ENCODE measurements at places on chromosomes 16 and 17.
A peak's percentile ranks its signal among the peaks of the same experiment; 100 is the strongest.

DNA sequence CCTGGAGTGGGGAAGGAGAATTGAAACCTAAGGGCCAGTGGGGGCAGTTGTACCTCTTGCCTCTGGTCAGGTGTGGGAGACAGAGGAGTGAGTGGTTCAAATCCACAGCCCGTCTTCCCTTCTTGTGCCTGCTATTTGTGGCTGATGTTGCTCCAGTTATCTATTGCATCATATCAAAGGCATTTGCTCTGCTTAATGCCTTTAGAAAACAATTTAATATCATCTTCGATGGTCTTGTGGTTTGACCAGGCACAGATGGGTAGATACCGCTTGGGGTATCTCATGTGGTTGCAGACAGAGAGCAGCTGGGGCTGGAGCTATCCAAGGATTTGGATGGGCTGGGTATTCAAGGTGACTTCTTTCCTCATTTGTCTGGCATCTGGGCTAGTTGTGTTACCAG lies 376.1 kb upstream of the RBFOX1 start:
- H3K4me1 ChIP-seq: no peaks in the 10 kb centered on the region
- no peak overlapping the region for H3K4me3 ChIP-seq
- no peaks in the 10 kb centered on the region for H3K36me3 ChIP-seq
- no peak for DNase-seq
- H3K27me3 ChIP-seq: no peaks in the 10 kb centered on the region

- no peak for DNase-seq
- H3K4me3 ChIP-seq: no peak overlapping the region
- H3K36me3 ChIP-seq: peaks cover 38% of the 10 kb centered on the region
- no peaks in the 10 kb centered on the region for H3K4me1 ChIP-seq
- no peak overlapping the region for H3K27ac ChIP-seq
- H3K27me3 ChIP-seq: no peaks in the 10 kb centered on the region
These were observed 19.2 kb downstream of the VAC14 start for GRCh38 chr16:70781800-70782199.

DNA sequence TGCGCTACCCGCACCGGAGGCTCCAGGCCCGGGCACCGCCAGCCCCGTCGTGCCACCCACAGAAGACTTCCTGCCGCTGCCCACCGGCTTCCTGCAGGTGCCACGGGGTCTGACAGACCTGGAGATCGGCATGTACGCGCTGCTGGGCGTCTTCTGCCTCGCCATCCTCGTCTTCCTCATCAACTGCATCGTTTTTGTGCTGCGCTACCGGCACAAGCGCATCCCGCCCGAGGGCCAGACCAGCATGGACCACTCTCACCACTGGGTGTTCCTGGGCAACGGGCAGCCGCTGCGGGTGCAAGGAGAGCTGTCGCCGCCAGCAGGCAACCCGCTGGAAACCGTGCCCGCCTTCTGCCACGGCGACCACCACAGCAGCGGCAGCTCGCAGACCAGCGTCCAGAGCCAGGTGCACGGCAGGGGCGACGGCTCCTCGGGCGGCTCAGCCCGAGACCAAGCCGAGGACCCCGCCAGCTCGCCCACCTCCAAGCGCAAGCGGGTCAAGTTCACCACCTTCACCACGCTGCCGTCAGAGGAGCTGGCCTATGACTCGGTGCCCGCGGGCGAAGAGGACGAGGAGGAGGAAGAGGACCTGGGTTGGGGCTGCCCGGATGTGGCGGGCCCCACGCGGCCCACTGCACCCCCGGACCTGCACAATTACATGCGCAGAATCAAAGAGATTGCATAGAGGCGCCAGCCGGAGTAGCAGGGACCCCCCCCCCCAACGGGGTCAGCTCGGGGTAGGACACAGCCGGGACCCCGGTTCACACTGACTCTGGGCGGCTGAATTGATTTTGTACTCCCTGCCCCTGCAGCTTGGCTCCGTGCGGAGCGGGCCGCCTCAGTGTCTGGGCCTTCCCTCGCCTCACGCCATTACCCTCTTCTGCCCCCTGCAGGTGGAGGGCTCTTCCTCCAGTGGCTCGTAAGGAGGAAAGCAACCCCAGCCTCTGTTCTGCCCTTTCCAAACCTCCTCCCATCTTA lies 58.5 kb downstream of the TMEM132E start:
- H3K36me3 ChIP-seq: no peaks in the 10 kb centered on the region
- peaks cover 24% of the 10 kb centered on the region for H3K4me1 ChIP-seq
- peak overlapping the region; percentile 86 for H3K27ac ChIP-seq
- H3K4me3 ChIP-seq: peak overlapping the region; percentile 89

GRCh38 chr16:25151996-25152395 lies 40.5 kb downstream of the LCMT1 start:
- H3K4me1 ChIP-seq: peaks cover 8% of the 10 kb centered on the region
- H3K4me3 ChIP-seq: no peak overlapping the region
- peaks cover 16% of the 10 kb centered on the region for H3K36me3 ChIP-seq

DNA sequence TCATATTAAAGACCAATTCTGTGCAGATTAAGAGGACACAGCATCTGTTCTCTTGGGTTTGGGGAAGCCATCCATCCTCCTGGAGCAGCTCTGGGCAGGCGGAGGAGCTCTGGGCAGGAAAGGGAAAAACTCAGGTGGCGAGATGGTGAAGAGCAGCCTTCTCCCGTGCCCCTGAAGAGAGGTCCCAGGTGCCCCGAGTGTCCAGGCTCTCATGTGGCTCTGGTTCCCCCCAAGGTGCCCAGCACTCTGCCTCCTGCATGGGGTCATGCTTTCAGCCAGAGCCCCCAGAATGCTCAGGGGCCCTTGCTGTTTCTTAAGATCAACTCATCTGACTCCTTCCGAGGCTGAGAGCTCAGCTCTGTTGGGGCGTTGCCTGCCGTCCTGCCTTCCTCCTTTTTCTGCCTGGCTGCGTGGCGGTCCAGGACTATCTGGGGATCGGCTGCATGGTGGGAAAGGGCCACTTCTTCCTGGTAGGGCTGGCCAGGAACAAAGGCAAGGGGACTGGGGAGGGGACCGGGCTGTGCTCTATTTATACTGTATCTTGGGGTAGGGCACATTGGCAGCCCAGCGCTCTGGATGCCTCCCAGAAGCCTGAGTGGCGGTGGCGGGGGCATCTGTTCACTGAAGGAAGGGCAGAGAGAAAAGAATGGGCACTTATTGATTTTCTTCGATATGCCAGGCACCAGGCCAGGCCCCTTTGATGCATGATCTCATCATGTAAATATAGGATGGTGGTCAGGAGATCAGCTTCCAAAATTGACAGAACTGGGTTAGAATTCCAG lies 103.2 kb upstream of the SDK2 start:
- H3K27ac ChIP-seq: no peak overlapping the region

Data from naive thymus-derived CD8-positive, alpha-beta T cell (primary cell).